ENCODE measurements at places on chromosomes 7 and 10.

DNA sequence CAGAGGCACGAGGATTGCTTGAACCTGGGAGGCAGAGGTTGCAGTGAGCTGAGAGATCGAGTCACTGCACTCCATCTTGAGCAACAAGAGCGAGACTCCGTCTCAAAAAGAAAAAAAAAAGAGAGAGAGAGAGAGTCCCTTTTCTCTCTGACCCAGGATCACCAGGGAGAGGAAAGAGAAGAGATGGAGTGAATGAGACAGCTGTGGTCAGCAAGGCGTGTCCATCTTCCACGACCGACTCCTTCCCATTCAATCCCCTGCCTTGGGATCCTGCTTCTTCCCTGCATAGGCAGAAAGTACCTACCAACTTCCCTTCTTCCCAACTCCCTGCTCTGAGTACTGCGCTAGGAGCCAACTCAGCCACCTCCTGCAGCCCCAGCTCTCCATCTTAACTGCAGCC, 5.2 kb upstream of the ZAN start:
- no peak for DNase-seq

DNA sequence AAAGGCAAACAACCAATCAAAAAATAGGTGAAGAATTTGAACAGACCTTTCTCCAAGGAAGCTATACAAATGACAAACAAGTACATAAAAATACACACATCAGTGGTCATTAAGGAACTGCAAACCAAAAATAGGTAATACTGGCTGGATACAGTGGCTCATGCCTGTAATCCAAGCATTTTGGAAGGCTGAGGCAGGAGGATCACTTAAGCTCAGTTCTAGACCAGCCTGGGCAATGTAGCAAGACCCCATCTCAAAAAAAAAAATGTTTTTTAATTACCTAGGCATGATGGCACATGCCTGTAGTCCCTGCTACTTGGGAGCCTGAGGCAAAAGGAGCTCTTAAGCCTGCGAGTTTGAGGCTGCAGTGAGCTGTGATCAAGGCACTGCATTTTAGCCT, 19.3 kb downstream of the CDCA7L start:
- no peak for DNase-seq

- DNase-seq = no peak
These were observed 657.6 kb downstream of the PARD3 start for GRCh38 chr10:34157501-34157900.

DNA sequence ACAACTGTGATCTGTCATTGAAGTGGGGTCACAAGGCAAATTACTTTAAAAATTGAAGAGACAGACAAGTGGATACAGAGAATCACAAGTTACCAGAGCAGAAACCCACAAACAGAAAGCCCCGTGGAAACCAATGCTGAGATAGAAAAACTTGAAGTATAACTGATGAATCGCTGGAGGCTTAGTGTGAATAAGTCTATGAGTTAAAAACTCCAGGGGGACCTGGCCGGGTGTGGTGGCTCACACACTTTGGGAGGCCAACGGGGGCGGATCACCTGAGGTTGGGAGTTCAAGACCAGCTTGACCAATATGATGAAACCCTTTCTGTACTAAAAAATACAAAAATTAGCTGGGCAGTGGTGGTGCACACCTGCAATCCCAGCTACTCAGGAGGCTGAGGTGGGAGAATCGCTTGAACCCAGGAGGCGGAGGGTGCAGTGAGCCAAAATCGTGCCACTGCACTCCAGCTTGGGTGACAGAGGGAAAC, 69.7 kb upstream of the ZNRF2 start:
- DNase-seq = no peak

GRCh38 chr10:91512458-91512857, 102.3 kb downstream of the HECTD2 start:
- DNase-seq = no peak
